ENCODE measurements at places on chromosomes 5 and 9.

- no peak for DNase-seq
These were observed 96.8 kb upstream of the TAS2R1 start for GRCh38 chr5:9726931-9727330.

DNA sequence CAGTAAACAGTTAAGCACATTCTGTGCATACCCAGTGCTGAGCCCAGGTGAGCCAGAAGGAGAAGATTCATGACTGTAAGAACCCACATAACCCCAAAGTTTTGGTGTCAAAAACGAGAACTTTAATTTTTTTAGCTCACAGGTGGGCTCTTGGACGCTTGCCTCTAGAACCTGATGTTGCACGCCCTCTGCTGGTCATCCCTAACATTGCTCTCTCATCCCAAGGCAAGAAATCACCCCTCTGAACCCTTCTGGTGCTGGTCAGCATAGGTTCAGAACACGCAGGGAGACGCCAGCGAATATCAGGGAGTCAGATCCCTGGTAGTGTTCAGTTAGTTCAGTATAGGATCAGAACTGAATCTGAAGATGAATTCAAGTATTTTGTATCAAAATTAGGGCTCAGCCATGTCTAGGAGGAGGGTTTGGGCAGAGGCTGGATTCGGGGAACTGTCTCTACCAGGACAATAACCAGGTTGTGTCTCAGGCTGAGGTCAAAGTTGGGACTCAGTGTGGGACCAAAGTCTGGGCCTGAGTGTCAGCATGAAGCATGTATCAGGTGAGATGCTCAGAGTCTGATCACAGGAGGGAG lies 4.1 kb upstream of the DNAJB5 start:
- DNase-seq = no peak

GRCh38 chr9:98263482-98264357 lies 8.3 kb upstream of the TBC1D2 start:
- DNase-seq = peak; percentile 34

DNA sequence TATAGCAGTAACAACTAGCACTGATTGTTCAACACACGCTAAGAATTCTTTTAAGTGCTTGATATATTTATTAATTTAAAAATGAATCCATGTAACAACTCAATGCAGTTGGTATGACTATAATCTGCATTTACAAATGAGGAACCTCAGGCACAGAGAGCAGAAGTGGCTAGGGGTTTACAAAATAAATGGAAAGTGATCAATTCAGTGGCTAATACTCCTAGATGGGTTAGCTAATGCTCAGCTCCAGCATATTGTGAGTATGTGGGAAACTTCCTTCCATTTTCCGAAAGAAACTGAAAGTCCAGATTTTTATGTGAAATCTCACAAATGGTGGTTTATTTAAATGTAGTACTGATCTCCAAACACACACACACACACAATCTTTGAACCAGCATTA lies 128.0 kb downstream of the RFX3 start:
- no peak for DNase-seq

DNA sequence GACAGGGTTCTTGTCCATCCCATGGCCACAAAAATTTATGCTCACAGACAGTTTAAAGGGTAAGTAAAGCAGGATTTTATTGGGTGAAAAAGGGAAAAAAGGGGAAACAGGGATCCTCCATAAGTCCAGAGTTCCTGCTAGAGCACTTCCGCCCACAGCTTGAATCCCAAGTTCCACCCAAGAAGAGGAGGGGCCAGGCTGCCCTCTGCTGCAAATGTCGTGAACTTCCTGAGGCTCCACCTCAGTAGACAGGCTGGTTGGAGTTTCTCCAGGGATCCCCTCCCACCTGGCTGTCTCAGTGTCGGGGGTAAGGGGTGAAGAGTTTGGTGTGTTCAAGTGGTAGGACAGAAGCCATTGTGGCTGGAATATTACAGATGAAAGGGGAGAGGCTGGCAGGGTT lies 275.0 kb upstream of the SGCD start:
- no peak for DNase-seq

DNA sequence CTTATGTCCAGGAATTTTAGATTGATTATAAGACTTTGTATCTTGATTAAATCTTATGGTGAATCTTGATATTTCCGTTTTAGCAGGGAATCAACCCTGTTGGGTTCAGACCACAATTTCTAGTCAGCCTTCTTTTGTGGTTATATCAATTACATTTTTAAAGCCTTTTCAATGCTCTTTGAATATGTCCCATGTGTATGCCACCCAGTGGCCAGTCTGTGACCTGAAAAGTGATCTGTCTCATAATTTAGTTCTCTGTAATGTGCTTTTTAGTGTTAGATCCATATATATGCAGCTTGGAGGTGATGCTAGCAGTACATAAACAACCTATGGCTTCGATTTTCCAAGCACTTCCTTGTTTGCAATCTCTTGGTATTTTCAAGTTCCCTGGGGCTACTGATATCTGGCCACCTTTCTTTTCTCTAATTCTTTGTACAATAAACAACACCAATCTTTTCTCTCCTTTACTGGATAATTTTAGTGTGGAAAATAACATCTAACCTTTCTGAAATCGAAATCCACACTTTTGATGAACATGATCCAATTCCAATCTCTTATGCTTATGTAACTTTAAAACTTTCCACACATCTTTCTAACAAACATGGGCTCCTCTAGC lies 28.8 kb downstream of the PDE8B start:
- DNase-seq = no peak

- peak; percentile 10 for DNase-seq
These were observed 11.8 kb upstream of the UBE2QL1 start for GRCh38 chr5:6436715-6437331.

DNA sequence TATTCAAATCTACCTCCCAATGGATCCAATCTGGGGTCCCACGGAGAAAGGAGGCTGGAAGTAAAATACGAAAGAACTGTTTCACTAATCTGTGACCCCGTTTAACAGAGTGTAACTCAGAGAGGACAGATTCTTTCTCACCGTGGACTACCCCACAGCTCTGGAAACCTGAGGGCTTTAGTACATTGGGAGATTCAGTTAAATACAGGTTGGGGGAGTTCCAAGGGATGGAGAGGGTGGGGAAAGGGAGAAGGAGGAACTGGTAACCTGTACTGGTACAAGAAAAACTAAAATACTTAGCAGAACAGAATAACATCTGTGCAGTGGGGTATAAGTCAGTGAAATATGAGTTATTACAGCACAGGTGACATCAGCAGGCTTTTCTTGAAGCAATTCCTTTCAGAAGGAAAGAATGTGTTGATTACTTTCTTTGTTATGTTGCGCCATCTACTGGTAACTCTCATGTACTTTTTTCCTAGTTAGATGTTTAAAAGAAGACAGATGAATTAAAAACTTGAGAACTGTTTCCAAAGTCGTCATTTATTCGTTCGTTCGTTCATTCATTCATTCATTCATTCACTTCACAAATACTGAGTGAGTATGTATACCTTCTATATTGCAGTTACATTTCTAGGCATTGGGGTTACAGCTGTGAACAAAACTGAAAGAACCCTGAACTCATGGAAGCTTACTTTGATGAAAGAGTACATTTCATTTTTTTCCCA lies 30.0 kb upstream of the STOM start:
- peak; percentile 53 for DNase-seq

DNA sequence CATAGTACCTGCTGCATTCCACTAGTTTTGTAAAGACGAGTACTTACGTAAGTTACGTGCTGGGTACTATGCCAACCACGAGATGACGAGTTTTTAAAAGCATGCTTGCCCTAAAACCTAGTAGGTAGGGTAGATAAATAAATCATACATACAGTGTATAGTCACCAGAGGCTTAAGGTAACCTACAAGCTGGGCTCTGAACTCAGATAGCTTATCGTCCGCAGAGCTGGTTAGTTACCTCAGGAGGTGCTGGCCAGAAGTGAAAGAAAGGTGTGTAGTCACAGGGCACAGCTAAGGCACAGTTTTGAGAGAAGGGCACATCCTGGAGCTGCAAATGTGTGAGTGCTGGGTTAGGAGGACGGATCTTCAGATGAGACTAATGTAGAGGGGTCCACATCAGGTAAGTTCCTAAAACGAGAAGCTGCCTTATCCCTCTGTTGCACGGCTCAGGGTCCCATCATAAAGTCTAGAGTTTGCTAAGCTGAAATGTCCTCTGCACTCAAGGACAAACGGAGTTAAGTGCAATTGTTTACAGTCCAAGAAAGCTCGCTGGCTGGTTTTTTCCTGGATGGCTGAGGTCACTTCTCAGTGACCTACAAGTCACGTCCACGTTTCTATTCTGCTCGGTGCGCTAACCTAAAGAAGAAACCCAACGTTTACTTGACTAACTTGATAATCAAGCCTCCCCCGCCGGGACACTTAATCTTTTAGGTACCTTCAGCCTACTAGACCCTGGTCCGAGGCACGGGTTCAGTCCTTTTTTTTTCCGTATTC lies 1.1 kb upstream of the SNX24 start:
- no peak for DNase-seq

GRCh38 chr9:123727332-123727731 lies 202.6 kb downstream of the DENND1A start:
- no peak for DNase-seq

DNA sequence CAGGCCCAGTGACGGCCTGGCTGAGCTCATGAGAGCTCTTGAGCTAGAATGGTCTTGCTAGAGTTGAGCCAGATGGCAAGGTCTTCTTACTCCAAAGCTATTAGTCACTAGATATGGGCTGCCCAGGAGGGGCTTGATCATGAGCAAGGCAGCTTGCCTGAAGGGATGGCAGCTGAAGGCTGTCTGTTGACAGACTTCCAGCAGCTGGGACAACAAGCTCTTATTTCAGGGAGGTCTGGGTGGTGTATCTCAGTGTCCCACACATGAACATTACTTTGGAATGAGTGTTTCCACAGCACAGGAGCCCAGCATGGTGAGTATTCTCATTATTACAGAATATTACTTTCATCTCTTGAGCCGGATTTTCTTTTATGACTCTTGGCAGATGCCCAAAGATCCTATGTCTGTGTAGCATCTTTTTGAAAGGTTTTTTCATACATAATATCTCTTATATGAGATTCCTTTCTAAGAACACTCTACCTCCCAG lies 414.1 kb downstream of the ARHGEF28 start:
- DNase-seq = peak; percentile 63

DNA sequence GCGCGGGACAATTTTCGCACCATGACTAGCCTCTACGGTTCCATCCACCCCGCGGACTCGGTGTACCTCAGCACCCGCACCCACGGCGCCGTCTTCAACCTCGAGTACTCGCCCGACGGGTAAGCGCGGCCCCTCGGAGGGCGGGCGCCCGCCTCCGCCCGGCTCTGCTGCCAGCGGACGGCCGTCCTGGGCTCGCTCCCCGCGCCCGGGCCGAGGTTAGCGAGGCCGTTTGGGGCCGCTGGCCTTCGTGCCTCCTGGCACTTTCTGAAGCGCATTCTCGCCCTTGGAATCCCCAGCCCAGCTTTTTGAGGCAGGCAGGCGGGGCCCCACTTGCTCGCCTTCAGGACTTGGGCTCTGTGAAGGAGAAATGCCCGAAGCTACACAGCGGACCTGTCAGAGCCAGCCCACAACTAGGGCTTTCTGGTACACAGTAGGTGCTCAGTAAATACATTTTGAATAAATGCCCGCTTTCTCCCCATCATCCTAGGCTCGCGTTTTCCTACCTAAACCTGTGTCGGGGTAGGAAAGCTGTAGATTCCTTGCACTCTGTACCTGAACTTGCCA lies 772 bp downstream of the DCAF10 start:
- DNase-seq = no peak

GRCh38 chr5:114412510-114413171 lies 50.8 kb downstream of the KCNN2 start:
- DNase-seq = peak; percentile 70

- DNase-seq = no peak
These were observed 407.1 kb upstream of the TRPC7 start for GRCh38 chr5:136772491-136772890.

All from fibroblast of skin of left biceps (primary cell).